ENCODE measurements at places on chromosomes 11 and 22.

- DNase-seq: no peak
Observed at GRCh38 chr11:134731213-134731961, 319.3 kb upstream of the B3GAT1 start.

- no peak for DNase-seq
Observed at GRCh38 chr11:69099180-69099579, 50.4 kb downstream of the TPCN2 start.

DNA sequence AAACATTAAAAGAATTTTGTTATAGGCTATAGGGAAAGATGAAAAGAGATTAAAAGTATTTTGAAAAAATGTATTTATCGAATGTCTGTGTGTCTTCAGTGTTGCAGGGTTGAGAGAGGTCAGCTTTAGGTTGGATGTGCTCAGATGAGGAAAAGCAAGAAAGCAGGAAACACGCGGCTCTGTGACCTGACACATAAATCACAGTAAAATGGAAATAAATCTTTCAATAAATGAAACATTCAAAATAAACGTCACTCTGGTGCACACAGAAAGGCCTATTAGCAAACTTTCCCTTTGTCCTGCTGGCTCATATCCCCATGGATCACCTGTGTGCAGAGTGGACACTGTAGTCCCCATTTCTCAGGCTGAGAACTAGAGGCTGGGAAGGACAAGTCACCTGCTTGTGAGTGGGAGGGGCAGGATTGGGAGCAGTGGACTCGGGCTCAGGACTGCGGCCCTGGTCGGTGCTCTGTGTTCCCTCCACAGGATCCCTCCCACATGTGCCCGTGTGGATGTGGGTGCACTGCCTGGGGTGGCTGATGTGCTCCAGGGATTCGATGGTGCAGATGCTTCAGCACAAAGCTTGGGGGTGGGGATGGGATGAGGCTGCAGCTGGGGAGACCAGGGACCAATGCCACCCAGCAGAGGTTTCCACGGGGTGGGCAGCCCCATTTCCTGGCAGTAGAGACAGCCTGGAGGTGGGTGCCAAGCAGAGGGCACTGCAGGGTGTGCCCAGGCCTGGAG lies 96.0 kb upstream of the IGLL5 start:
- DNase-seq: no peak

DNA sequence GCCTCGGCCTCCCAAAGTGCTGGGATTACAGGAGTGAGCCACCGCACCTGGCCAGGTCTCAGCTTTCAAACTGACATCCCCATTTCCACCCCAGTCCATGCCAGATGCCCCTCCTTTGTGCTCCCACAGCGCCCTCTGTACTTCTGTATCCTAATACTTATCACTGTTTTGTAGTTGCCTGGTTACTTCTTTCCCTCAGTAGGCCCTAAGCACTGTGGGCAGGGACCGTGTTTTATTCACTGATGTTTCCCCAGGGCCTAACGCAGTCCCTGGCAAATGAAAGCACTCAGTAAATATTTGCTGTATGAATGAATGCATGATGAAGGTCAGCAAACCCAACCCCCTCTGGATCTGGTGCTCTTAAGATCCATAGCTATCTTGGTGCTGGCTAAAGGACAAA lies 2.2 kb upstream of the TRIM3 start:
- peak; percentile 30 for DNase-seq

DNA sequence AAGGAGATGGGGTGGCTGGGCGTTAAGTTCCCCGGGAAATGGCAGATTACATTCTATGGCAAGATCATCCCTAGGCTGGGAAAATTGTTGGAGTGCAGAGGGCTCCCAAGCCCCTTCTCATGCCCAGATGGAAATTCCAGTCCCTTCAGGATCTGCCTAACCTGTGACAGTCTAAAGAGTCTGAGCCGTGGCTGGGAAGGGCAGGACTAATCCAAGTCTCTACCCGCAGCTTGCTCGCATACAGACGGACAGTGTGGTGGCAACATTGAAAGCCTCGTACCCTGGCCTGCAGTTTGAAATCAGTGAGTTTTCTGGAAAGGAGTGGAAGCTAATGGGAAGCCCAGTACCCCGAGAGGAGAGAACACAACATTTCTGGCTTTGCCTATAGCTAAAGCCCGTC lies 3.7 kb downstream of the HMBS start:
- no peak for DNase-seq

DNA sequence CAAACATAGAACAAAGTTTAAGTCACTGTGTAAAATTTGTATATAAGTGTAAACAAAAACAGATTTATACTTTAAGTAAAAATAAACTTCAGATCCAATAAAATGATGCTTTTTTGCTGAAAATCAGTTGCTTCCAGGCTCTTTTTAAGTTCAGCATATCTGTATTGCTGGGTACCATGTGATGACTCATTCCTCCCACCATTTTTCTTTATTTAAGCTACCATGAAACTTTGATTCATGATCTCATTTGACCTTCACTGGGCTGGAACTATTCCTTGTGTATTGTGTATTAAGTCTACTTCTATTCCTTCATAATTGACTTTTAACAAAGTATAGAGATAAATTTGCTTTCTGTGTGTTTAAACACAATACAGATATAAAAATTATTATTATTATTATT lies 46.3 kb upstream of the RRM1 start:
- DNase-seq: no peak

DNA sequence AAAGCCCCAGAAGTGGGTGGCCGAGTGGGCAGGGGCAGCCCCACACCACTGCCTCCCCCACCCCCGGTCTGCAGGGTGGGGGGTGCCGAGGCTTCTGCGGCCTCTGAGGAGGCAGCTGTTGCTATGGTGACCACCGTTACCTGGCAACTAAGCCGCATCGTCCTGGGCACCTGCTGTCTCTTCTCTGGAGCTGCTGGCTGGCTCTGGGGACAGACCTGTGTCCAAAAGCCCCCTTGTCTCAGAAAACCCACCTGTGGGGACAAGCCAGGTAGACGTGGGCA lies 79.9 kb upstream of the PRR5 start:
- peak; percentile 88 for DNase-seq

- no peak for DNase-seq
Observed at GRCh38 chr11:77205467-77206263, 77.6 kb downstream of the MYO7A start.

DNA sequence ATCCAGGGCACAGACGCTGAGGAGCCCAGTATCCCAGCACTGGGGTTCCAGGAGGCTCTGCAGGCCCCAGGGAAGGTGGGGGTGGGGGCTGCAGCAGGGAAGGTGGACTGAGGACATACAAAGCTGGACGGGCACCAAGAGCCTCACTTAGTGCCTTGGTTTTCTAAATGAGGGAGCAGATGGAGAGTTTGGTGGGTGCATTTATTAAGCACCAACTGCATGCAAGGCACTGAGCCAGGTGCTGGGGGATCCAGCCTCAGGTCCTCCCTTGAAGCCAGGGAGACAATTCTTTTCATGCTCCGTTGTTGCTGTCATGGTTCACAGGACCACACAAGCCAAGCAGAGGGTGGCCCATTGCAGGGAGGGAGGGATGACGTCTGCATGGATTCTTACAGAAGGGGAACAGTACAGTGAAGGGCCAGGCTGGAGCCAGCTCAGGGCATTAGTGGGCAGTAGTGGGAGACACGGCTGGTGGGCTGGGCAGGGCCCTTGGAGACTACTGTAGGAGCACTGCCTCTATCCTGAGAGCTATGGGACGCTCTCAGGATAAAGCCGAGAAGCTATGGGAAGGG lies 65.0 kb downstream of the MACROD1 start:
- no peak for DNase-seq

- no peak for DNase-seq
Observed at GRCh38 chr11:129590030-129590752, 214.5 kb downstream of the BARX2 start.

DNA sequence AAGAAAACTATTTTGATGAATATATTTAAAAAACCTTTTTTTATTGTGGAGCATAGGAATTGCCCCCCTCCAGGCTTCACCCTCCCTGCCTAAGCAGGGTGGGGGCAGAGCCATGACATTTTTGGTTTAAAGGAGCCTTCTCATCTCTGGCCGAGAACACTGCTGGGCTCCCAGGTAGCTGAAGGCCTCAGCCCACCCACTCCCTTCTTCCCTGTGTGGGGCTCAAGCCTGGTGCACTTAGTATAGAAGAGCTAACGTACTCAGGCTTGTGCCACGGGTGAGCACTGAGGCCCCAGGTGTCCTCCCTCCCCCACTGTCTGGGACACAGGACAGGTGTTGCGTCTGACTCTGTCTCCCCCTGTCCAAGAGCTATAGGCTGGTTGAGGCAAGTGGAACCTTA lies 2.2 kb upstream of the IL18BP start:
- DNase-seq: no peak

- no peak for DNase-seq
Observed at GRCh38 chr11:26198532-26199096, 133.3 kb upstream of the ANO3 start.

- no peak for DNase-seq
Observed at GRCh38 chr11:35236667-35237003, 97.7 kb downstream of the CD44 start.

Measured in NCI-H82 (cell line).